ENCODE measurements at places on chromosomes 4 and X.

DNA sequence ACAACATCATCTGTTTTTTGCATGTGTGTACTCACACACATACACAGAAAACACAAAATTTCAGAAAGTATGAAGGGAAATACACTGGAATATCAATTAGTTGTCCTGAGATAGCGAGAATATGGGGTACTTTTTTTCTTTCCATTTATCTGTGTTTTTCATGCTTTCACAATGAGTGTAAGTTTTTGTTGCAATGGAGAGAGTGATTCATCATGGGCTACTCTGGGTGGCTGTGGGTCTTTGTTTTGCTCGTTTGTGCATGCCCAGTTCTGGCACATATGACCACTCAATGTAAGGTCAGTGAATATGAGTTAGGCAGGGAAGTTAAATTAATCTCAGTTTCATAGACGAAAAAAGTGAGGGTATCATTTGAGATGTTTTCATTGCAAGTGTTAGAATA is 26.9 kb downstream of the XK start:
- DNase-seq: no peak

GRCh38 chr4:2433609-2434350 is 15.0 kb downstream of the CFAP99 start:
- DNase-seq: no peak

DNA sequence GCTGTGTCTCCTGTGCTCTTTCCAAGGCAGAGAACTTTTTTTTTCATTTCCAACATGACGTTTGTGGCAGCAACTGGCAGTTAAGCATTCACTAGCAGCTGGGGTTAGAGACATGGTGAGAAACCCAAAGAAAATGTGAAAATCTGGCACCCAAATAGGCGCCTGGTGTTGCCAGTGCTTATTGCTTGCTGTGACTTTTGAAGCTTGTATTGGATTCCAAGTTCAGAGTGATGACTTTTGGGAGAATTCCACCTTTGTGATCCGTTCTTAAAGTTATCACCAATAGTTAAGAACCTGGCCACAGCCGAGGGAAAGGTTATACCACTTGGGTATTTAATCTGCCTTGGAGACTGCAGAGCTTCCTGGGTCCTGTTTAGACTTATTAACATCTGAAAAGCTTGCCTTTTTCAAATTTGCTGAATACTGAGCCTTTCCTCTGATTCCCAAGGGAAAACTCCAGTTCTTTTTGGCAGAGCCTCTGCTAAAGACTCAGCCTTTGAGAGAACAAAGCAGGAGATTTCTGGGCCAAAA is 101.0 kb downstream of the OPHN1 start:
- no peak for DNase-seq

- DNase-seq: no peak
Measured at GRCh38 chr4:176642472-176642871, 150.2 kb downstream of the VEGFC start.

GRCh38 chr4:108933046-108933445 is 170.2 kb upstream of the ETNPPL start:
- no peak for DNase-seq

DNA sequence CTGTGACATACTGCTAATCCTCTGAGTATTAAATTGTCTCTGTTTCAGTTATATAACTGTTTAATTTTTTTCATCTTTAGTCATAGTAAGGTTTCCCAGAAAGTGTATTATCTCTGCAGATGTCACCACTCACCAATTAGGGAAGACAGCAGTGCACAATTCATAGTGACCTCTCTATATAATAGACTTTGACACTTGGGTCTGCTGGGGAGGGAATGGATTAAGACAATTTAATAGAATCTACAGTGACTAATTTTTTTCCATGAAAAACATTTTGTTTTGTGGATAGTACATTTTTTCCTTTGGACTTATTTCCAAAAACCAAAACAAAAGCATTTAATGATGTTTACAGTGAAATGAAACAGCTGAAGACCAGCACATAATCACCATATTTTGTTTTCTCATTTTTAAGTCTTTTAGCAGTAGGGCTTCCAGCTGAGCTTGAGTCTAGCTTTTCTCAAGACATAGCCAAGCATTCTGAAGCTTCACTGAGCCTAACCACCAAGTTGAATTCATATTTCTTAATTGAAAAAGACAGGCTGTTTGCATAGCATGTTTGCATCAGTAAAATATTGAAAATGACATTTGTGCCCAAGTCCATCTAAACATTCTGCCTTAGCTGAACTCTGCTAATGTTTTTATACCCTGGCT is 69.5 kb downstream of the PCDH19 start:
- no peak for DNase-seq

DNA sequence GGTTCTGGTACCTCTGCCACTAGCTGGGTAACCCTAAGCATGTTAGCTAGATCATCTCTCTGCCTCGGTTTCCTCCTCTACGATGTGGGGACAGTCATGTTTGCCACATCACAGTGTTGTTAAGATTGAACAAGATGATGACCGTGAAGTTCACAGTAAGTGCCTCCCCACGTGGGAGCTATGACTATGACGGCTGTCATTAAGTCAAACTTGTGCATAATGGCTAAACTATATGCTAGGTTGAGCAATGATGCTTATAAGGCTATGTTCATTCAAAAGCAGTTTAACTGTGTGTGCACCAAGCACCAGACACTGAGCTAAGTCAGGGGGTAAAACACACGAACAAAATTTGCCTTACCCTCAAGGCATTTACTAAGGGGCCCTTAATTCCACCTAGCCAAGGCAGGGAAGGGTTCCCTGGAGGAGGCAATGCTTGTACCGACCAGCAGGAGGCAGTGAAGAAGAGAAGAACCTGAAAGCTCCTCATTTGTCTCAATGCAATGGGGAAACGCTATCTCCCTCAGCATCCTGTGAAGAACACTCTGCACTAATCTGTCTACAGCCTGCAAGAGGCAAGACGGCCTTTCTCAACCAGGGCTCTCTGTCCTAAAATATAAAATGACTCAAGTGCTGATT is 52.9 kb downstream of the MAP7D2 start:
- no peak for DNase-seq

GRCh38 chrX:140521393-140521792 is 16.5 kb upstream of the SOX3 start:
- DNase-seq: no peak

DNA sequence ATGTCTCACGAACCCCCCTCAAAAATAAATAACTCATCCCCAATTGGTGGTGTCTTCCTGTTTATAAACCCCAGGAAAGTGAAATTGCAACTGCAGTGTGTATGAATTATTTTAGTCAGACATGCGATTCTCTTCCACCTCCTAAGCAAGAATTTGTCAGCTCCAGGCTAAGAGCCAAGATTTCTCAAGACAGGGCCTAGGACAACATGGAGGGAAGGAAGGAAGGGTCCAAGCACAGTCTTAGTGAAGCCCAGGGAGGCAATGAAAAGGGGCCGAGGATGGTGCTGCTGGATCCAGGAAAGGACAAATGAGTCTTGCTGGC is 20.0 kb downstream of the SH3KBP1 start:
- no peak for DNase-seq

GRCh38 chr4:100576570-100576969 is 58.7 kb upstream of the EMCN start:
- DNase-seq: no peak

GRCh38 chr4:165288226-165288625 is 39.2 kb upstream of the MSMO1 start:
- no peak for DNase-seq

- DNase-seq: no peak
Measured at GRCh38 chrX:139203651-139204570, 326.6 kb upstream of the F9 start.

- DNase-seq: no peak
Measured at GRCh38 chr4:56040842-56041241, 92.1 kb downstream of the CEP135 start.

DNA sequence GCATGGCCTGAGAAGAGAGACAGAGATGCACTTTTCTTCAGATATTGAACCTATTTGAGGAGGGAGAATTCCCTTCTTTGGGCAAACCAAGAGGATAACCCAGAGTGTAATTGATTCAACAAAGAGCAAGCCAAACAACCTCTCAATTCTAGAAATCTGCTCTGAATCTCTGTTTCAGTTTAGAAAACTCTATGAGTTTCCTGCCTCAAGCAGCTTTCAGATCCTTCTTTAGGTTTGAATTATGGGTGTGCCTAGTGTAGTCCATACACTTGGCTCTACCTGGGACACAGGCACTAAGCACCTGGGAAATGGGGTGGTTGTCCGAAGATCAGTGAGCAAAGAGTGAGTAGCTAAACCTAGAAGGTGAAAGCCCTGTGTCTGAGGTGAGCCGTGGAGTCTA is 52.0 kb upstream of the MTMR8 start:
- no peak for DNase-seq

DNA sequence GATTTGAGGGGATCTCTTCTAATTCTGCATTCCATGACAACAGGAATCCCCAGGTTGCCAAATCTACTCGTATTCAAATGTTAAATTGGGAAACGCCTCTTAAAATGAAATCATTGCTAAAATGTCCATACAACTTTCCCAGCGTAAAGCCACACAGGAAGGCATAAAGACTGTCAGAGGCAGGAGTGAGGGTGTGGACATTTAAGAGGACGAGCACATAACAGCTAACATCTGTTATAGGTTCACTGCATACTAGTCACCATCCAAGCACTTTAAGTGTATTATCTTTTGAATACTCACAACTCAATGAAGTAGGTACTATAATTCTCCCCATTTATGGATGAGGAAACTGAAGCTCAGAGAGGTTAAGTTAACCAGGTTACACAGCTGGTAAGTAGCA is 35.6 kb downstream of the ATG4A start:
- DNase-seq: no peak

GRCh38 chrX:136880452-136881013 is at the start of gene RBMX:
Gene RBMX (minus strand): TSS chrX:136880725. CDS start chrX:136879427, 1,298 bp downstream.
- DNase-seq: peak; percentile 86

- DNase-seq: no peak
Measured at GRCh38 chrX:150463566-150463965, 100.4 kb downstream of the MAMLD1 start.

GRCh38 chr4:243426-243825 is 61.8 kb downstream of the ZNF732 start:
- no peak for DNase-seq

DNA sequence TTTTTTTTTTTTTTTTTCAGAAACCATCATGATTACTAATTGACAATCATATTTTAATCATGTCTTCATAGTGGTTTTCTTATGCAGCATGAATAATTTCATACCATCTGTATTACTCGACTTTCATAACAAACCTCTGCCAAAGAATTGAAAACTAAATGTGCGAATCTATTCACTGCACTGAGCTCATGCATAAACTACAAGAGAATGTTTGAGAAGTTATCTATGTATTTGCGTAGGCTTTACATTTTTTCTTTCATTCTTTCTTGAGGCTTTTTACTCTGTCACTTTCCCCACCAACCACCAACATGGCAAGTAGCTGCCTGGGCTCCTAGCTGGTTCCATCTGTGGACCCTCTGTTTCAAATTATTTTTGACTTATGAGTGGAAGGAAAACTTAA is 1761.0 kb downstream of the STIM2 start:
- no peak for DNase-seq

- no peak for DNase-seq
Measured at GRCh38 chr4:54745031-54745770, 87.4 kb downstream of the KIT start.

DNA sequence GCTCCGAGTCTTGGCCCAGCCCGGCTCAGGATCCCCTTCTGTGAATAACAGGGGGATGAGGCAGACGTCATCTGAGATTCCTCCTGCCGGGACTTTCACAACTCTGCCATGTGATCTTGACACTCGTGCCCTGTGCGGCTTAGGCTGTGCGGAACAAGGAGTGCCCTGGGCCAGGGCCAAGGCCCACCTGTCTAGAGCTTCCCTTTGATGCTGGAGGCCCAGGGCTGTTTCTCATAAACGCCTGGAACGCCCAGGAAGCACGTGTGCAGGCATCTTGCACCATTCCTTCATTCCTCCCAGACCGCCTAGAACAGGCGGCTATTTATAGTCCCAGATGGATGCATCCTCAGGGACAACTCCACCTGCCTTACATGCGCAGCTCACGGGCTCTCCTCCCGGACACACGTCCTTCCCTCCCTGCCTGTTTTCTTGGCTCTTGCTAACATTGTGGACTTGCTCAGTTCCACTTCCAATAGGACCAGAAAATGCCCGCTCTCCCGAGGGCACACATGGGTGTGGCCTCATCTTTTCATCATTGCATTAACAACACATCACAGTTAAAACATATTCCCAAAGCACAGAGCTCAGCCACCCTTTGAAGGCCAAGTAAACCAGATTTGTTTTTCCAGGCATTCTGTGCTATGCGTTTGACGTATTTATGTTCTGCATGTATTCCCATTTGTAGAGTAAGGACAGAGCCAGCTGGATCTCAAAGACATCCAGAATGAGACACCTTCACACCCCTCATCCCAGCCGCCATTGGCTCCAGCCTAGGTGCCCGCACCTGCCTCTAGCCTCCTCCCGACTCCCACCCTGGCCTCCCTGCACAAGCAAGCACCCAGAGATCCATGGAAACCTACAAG is 57.2 kb downstream of the ABLIM2 start:
- no peak for DNase-seq

- DNase-seq: no peak
Measured at GRCh38 chr4:54872261-54872660, 214.5 kb downstream of the KIT start.

GRCh38 chr4:84258905-84259830 is 239.9 kb downstream of the NKX6-1 start:
- peak; percentile 16 for DNase-seq

- DNase-seq: no peak
Measured at GRCh38 chr4:121077496-121077895, 5.2 kb upstream of the NDNF start.

Measured in BE2C (cell line).